Suprapubic skin (tissue), 4 donors: ENCODE measurements at places on chromosomes 11 and 22. TPM values are rescaled to one million over a fixed set of nuclear protein-coding genes. Genes with fewer than 3 reads are reported as not detected.

DNA sequence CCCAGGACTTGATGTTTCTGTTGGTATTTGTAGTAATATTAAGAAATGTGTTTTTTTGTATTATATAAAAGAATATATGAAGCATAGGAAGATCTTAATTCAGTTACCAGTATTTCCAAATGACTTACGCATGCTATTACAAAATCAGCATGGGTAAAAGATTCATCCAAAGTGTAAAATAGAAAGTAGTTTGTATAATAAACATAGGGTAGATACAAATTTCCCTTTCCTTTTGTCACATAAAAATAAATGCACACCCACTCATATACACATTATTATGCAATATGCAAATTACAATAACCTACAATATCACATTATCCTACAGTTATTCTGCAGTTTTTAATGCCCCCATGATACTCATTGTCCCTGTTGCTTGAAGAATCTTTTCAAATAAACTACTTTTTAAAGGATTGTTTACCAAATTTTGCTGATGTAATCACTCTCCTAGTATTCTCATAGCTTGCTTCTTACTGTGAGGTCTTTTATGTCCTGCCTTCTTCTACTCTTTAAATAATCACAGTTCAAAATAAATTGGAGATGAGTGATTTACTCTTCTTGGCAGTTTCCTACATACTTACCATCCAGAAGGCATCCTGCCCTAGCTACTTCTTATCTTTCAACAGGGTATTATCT, 244.0 kb downstream of the CASP12 start:
- DNase-seq = no peak

NAGA gene
- total RNA-seq = 20.9 TPM

DNA sequence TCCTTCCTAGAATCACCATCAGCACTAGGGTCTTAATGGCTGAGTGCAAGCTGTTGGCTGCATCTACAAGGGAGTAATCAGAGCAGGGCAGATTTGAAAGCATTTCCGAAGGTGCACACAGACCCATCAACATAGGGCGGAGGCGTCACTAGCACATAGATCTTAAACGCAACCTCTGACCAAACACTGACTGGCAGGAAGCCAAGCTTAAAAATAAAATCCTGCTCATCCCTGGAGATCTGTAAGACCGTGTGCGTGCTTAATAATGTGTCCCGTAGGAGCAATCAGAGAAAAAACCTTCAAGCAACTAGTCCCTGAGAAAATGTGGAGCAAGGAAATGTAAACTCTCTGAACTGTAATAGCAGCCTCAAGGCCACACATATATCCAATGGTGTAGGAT, 470.5 kb downstream of the ETS1 start:
- no peak for DNase-seq

DNA sequence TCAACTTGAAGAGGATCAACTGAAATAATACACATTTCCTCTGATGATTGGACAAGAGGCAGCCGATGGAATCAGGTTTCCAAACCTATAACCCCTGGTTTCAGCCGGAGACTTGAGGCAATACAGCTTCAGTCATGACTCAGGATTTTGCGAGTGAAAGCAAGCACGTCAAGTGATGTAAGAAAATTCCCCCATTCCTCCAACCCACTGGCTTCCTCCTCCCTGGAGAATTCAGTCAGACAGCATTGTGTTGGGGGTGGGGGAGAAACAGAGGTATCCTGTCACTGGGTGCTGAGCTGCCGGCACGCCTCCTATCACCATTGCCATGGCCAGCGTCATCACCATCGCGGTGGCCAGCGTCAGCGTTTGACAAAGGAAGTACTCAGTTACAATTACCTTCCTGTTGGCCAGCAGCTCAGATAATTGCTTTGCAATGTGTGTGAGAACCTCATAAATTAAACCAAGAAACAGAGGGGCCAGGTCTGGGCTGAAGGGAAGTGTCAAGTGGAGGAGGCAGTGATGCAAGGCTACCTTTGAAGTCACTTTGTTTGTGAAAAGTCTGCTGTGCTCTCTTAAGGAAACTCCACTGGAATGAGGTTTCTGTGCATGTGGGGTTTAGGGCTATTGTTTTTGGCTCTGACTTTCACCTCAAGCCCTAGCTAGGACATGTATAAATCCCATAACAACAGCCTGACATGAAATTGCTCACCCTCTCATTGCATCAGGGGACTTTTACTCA, 50.2 kb downstream of the LIF start:
- DNase-seq = peak; percentile 88

PNPLA5 gene
- total RNA-seq = 5.5 TPM

RNH1 gene
- total RNA-seq = 392 TPM

- DNase-seq = no peak
Measured at GRCh38 chr11:70818351-70818750, 420.0 kb downstream of the CTTN start.

GRCh38 chr22:34914846-34915245, 151.1 kb upstream of the ISX start:
- no peak for DNase-seq

DNA sequence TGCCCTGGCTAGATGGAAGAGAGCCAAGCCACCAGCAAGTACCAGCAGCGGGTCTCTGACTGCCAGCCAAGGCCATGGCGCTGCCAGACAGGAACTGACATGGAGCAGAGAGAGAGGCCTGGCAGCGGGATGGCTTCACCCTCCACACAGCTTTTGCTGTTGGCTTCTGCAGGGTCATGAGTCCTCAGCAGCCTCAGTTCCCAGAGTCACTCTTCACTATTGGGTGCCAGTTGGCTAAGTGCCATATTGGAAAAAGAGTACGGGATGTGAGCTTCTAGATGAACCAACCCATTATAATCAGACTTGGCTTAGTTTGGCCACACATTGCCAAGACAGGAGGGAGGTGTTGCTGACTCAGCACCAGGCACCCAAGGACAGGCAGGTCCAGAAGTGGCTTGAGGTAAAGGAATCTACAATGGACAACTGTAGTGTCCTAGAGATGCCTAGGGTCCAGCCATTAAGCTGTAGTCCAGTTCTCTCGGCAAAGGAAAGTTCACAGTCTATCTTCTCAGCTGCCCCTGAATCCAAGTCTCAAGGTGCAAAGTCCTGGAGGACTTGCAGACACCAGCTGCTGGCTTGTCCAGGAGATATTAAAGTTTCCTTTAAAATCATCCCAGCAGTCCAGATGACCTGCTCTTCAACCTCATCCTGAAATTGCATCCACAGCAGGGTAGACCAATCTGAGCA, 40.7 kb upstream of the POU2AF1 start:
- no peak for DNase-seq

- DNase-seq = no peak
Measured at GRCh38 chr11:46427364-46427763, 35.8 kb upstream of the CHRM4 start.

NAT10 gene
- 41.2 TPM for total RNA-seq

DNA sequence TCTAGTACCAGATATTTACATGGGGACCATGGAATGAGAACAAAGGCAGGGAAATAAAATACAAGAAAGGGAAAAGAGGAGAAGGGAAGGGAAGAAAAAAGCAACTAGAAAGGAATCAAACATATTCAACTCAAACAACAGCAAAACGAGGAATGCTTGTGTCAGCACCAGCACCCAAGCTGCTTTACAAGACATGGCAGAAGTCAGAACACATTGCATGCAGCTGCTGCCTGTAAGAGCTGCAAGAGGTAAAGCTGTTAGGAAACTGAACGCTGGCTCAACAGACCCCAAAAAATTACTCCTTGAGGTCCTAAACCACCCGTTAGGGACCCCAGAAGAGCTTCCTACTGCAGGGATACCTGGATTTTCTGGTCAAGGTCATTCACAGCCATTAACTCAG, 296.9 kb downstream of the OPCML start:
- no peak for DNase-seq

- no peak for DNase-seq
Measured at GRCh38 chr11:88169471-88169870, 5.8 kb downstream of the RAB38 start.

DNA sequence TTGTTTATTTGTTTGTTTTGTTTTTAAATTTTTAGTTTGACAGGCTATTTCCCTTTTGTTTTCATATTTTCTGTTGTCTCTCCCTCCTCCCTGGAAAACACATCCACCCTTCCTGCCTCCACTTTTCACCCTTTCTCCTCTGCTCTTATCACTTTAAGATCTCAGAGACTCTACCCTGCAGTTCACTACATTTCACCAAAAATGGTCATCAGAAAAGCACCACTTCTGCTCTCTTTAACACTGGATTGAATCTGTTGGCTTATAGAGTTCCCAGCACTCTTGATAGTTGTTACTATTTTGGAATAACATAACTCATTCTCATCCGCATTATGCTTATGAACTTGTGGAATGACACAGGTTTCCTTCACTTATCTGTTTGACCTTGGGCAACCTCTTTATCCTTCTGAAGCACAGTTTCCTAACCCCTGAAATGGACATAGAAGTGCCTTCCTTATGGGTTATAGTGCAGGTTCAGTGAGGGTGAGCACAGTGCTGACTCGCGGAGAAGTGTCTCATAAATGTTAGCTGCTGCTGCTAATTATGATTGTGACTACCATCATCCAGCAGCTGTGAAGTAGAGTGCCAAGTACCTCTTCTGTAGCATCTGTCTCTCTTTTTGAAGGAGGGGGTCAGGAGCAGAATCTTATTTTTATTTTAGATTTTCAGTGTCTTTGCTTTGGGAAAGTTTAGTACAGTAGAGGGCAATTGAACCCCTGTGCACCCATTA, 15.0 kb downstream of the TEAD1 start:
- DNase-seq = no peak

SLC16A8 gene
- not detected for total RNA-seq
